ENCODE measurements at places on chromosomes 1 and 21.

DNA sequence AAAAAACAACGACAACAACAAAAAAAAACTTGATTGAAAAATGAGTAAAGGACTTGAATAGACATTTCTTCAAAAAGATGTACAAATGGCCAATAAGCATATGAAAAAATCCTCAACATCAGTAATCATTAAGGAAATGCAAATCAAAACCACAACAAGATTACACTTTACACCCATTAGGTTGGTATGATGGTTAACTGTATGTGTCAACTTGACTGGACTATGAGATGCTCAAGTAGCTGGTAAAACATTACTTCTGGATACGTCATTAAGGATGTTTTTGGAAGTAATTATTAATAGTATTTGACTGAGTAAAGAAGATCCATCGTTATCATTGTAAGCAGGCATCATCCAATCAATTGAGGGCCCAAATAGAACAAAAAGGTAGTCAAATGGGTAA is 34.9 kb upstream of the LYPLAL1 start:
- DNase-seq: no peak

- no peak for DNase-seq
These were observed 23.6 kb downstream of the TMEM201 start for GRCh38 chr1:9612162-9612845.

GRCh38 chr1:210233495-210234328 is 1.1 kb downstream of the SERTAD4 start:
- no peak for DNase-seq

DNA sequence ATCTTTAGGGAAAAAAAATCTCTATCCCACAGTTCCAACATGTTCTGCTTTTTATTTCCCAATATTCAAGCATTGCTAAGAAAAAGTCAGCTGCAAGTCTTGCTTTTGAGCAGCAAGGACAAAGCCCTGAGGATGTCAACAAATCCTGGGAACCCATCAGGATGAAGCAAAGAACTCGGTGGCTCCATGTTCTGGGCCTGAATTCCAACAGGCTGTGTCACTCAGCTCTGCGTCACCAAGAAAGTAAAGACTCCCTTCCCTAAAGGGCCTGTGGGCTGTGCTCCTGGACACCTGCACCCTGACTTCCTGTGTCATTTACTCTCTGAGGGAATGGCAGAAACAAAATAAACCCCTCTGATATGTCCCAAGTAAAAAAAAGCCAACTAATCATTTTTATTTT is 95.5 kb downstream of the TIAM1 start:
- DNase-seq: no peak

DNA sequence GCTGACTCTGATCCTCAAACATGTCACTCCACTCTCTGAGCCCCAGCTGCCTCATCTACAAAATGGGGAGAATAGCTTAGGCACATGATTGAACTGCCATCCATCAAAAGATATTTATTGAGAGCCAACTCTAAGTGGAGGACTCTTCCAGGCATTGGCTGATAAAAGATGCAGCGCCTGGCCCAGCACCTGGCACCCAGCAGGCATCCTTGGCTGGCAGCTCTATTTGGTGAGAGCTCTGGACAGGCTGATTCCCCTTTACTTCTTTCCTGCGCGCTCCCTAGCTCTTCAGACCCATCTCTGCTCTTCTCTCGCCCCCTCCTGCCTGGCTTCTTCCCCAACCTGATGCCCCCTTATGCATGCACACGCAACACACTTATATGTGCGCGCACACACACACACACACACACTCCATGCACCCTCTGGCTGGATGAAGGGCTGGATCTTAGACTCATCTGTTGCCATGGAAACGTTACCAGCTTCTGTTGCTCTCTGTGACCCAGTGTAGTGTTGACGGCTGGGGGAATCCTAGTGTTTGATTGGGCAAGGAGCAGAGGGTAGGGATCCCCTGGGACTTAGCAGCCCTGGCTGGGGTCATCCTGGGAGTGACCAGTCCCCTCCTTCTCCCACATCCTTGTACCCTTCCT is 49.3 kb downstream of the VWA5B1 start:
- no peak for DNase-seq

DNA sequence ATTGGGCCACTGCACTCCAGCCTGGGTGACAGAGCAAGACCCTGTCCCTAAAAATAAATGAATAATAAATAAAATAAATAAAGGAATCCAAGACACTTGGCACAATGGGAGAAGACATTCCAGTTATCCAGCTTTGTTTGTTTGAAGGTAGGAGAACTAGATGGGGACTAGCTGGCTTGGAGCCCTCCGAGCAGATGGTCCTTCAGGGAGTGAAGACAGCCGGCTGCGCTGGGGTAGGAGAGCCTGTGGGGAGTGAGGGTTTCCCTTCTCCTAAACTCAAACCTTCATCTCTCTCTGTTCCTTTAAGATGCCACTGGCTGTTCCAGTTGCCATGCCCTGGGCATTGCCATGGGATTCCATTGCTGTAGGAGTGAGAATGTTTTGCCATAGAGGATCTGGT is 120.6 kb downstream of the NAV1 start:
- no peak for DNase-seq

DNA sequence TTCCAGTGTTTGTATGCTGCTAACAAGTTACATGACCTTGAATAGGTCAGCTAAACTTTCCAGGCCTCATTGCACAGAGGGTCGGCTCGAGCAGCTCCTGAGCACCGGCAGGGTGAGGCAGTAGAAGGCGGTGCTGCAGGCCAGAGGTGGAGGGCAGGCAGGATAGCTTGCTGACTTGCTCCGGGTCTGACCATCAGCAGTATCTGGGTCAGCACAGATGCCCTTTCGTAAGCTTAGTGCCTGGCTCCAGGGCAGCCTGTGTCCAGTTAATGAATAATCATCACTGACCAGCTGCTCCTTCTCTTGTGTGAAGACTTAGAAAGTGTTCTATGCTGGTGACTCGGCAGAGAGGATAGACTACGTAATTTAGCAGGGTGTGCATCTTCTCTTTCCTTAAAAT is 6.9 kb downstream of the MAPKAPK2 start:
- no peak for DNase-seq

- DNase-seq: no peak
These were observed 2.9 kb downstream of the KCNJ10 start for GRCh38 chr1:160066829-160067745.

GRCh38 chr1:243740255-243740999 is 109.6 kb downstream of the AKT3 start:
- no peak for DNase-seq

DNA sequence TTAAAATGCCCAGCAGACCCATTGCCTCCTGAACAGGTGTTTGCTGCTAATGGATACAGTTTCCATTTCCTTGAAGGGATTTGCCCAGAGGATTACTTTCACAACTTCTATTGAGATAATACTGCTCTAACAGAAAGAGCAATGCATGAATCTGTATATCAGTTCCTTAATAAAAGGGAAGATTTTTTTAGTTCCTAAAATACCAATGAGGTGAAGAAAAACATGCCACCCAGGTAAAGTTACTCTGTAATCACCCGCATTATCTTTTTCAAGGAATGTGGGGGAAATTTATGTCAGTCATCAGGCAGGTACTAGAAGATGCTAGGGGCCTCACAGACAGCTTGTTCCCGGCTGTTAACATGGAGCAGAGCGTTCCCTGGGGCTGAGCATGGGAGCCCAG is 41.1 kb downstream of the KCNJ15 start:
- no peak for DNase-seq

- no peak for DNase-seq
These were observed 24.5 kb upstream of the TNFRSF1B start for GRCh38 chr1:12142141-12142823.

DNA sequence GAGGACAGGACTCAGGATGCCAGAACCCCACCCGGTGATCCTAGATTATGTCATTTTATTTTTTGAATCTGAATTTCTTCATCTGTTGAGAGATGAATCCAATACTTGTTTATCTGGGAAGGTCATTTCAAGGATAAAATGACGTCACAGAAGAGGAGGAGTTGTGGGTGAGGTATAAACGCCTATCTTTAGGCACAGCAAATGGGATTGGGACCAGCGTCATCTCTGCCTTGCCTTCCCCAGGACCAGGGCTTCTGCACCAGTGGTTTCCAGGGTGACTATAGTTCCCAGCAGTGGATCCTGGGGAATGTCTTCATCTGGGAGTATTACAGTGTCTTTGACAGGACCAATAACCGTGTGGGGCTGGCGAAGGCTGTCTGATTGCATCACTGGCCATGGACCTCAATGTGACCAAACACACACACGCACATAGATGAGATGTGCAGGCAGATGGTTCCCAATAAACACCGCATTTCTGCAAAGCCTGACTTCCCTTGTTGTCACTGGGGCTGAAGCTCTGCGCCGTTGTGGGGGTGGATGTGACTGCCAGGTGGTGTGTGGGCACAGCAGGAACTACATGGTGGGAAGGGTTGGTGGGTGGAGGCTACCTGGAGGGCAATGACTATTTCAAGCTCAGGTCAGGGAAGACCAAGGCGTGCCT is 28.1 kb downstream of the KCNA10 start:
- DNase-seq: no peak

- DNase-seq: no peak
These were observed 71.1 kb upstream of the CD34 start for GRCh38 chr1:207981976-207982375.

GRCh38 chr1:62826901-62827300 is 43.0 kb downstream of the ATG4C start:
- no peak for DNase-seq

- DNase-seq: no peak
These were observed 28.4 kb downstream of the NTPCR start for GRCh38 chr1:232978815-232979214.

GRCh38 chr1:9197186-9198099 is 37.1 kb upstream of the H6PD start:
- DNase-seq: no peak

GRCh38 chr1:206693029-206693428 is 8.3 kb downstream of the MAPKAPK2 start:
- no peak for DNase-seq

DNA sequence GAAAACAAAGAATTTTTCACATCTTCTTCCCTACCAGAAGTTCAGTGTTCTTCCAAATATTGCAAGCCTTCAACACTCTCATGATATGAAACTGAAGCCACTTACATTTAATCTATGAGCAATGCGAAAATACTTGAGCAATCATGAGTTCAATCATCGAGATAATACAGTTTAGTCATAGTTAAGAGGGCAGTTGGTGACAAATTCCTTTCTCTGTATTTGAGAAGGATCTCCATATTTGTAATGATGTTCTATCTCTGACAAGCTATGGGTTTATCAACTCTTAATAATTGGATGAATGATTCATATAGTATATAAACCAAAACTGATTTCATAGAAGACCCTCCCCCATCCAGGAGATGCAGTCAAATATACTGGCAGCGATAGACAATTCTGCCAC is 29.7 kb upstream of the PYHIN1 start:
- DNase-seq: no peak

DNA sequence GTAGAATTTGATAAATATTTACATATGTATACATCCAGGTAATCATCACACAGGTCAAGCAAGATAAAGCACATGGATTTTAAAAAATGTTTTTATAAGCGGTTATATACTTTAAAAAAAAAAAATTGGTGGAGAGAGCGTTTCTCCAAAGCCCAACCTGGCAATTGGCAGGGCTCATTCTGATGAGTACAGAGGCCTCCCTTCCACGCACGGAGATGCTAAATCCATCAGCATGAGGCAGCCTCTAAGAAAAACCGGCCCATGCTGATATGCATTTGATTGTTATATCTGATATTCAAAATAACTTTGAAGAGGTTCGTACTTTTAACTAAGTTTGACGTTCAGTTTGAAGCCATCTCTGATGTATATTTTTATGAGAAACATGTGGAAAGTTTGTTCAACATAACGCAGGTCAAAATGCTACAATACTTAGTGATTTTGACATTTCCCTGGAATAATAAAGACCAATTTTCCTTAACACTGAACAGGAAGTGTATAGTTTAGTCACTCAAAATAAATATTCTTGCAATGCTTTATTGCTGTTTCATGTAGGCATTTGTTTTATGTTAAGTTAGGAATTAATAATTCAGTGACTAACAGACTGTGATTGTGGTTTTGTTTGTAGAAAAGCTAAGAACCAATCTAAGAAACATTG is 151.7 kb downstream of the NR5A2 start:
- no peak for DNase-seq

DNA sequence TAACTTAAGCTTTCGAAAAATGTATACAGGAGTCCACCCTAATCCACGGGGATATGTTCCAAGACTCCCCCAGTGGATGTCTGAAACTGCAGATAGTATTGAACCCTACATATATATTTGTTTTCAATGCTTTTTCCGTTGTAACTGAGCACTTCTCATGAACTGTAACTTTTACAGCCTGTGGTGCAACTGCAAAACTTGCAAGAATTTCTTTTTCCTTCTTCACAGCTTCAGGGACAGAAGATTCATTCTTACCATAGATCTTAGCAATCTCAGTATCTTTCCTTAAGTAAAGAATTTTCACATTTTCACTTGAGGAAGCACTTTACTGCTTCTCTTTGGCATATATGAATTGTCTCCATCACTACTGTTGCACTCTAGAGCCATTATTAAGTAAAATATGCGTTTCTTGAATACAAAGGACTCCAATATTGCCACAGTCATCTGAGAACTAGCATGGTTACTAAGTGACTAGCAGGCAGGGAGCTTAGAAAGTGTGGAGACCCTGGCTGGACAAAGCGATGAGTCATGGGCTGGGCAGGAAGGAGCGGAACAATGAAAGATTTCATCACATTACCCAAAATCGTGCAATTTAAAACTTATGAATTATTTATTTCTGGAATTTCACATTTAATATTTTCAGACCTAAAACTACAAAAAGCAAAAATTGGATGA is 14.1 kb downstream of the DPYD start:
- DNase-seq: no peak

GRCh38 chr1:107132195-107132594 is 8.6 kb upstream of the NTNG1 start:
- no peak for DNase-seq

GRCh38 chr21:41189150-41189745 is 21.3 kb downstream of the BACE2 start:
- no peak for DNase-seq

- no peak for DNase-seq
These were observed 81.1 kb upstream of the ATP1B1 start for GRCh38 chr1:169025412-169025811.

GRCh38 chr1:230074270-230074669 is 7.2 kb downstream of the GALNT2 start:
- DNase-seq: no peak

GRCh38 chr1:109926662-109927300 is 16.1 kb downstream of the CSF1 start:
- no peak for DNase-seq

DNA sequence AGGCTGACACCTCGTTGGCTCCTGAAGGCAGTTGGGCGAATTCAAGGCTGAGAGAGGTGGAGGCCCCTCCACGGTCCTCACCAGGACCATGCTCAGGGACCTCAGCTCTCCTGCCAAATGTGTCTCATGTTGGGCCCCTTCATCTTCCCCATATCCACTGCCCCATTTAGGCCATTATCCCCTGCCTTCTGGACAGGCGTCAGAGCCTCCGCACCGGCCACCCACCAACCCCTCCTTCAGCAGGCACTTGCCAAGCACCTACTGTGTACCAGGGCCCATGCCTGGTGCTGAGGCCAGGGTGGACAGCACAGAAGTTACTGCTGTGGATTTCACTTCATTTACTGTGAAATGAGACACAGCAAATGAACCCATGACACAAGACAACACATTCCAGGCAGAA is 325.8 kb downstream of the MATN1 start:
- no peak for DNase-seq

Measured in stimulated activated CD8-positive, alpha-beta memory T cell treated with anti-CD3 and anti-CD28 coated beads, Interleukin-7, amount 100 ng/mL, for 1 hour (primary cell).